ENCODE measurements at places on chromosomes 7 and 10.
A peak's percentile ranks its signal among the peaks of the same experiment; 100 is the strongest.

- no peak for DNase-seq
Observed at GRCh38 chr10:30708234-30708633, 78.7 kb upstream of the LYZL2 start.

- DNase-seq: peak; percentile 44
Observed at GRCh38 chr10:61397175-61397986, 55.8 kb downstream of the TMEM26 start.

GRCh38 chr7:48424731-48425130 is 253.5 kb downstream of the ABCA13 start:
- peak; percentile 40 for DNase-seq

GRCh38 chr7:106756071-106756470 is 95.1 kb upstream of the CCDC71L start:
- DNase-seq: no peak

- DNase-seq: no peak
Observed at GRCh38 chr7:2928256-2928612, 84.1 kb upstream of the GNA12 start.

DNA sequence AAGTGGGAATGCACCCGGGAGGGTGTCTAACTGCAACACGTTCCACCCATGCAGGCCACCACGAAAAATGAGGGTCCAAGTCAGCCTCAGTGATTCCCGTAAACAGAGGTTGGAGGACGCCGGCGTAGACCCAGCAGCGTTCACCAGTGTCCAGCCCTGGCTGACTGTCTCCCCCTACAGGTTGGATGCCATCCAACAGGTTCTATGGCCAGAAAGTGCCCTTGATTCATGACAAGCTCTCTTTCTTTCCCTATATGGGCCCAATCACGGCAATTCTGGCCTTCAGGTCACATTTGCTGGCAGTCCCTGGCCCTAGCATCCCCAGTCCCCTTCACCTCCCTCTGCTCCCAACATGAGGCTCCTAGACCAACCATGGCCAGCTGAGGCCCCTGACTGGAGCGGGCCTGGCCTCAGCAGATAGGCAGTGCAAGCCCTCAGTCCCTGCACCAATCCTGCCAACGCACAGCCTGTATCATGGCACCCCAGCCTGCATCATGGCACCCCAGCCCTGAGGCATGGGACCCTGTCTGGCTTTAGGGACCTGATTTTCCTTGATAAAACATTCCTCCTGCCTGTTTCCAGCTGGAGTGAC is 227.4 kb downstream of the GRID1 start:
- DNase-seq: peak; percentile 32
